ENCODE measurements at places on chromosomes 4 and X.
A peak's percentile ranks its signal among the peaks of the same experiment; 100 is the strongest.

DNA sequence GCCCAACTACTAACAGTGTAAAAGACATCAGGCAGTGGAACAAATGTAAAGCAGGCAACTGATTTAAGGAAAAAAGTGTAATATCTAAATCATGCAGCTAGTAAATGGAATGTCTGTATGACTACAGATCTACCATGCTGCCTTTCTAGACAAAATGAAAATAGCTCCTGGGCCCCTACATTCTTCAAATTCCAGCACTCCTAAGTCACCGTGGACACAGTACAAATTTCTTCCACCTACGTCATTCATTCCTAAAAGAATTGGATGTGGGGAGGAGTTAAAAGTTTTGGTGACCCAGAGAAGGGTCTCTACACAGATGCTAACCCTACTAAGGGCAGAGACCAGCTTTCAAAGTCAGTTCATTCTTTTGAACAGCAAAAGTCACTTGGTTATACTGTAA, 137.2 kb upstream of the ARHGEF9 start:
- no peak for ATAC-seq

- peak; percentile 21 for ATAC-seq
Measured at GRCh38 chr4:102560571-102561341, 59.6 kb downstream of the NFKB1 start.

- no peak for ATAC-seq
Measured at GRCh38 chrX:105267167-105267566, 46.7 kb upstream of the TEX13A start.

- ATAC-seq = no peak
Measured at GRCh38 chr4:40858962-40859361, 109.2 kb downstream of the NSUN7 start.

DNA sequence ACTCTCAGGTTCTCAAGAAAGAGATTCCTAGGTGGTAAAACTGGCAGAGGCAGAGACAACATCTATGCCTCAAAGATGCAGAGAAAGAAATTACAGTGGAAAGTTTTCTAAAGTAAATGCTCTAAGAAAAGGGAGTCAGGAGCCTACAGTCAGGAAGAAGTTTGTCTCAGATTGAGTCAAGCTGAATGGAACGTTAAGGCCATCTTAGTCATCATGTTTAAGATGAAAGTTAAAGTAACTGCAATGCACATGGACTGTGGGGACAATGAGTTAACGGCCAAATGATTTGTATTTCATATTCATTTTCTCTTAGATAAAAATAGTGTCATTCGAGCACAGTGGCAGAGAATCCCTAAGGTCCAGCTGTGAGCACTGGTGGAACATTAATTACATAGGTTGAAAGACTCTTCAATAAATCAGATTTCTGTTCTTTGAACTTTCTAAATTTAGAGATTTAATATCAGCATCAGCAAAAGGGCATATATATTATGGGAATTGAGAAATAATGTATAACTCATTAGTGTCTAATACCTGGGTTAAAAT, 384.6 kb downstream of the DTHD1 start:
- ATAC-seq = no peak

GRCh38 chr4:67762086-67762485, 7.9 kb upstream of the GNRHR start:
- peak; percentile 77 for ATAC-seq

GRCh38 chrX:13404364-13404763, 84.5 kb upstream of the ATXN3L start:
- ATAC-seq = no peak

DNA sequence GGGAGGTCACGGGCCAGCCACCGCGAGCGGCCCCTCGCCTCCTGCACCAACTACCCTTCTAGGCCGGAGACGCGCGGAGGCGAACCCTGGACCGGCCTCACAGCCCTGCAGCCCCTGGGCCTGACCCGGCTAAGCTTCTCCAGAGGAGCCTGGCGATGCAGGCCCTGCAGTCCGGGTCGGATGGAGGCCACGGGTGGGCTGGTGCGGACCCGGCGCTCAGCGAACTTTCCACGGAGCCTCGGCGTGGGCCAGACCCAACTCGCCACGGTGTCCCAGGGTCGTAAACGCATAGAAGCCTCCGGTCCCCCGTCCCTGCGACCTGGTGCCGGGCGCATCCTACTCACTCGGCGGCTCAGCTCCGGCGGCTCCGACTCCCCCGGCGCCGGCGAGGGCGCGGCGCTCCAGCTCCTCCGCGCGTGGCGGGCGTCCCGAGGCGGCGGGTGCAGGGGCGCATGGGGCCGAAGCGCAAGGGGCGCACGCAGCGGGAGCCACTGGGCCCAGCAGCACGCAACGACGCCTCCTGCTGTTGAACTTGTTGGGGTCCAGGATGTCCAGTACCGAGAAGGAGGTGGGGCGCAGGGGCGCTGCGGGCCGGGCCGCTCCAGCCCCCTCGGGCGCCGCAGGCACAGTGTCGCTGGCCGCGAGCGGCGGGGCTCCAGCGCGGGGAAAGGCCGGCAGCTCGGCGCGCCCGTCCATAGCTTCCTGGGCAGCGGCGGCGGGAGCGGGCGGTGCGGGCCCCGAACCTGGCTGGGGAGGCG, 427 bp downstream of the NKX1-1 start:
- no peak for ATAC-seq

GRCh38 chrX:119186763-119187162, 49.3 kb upstream of the PGRMC1 start:
- ATAC-seq = no peak

DNA sequence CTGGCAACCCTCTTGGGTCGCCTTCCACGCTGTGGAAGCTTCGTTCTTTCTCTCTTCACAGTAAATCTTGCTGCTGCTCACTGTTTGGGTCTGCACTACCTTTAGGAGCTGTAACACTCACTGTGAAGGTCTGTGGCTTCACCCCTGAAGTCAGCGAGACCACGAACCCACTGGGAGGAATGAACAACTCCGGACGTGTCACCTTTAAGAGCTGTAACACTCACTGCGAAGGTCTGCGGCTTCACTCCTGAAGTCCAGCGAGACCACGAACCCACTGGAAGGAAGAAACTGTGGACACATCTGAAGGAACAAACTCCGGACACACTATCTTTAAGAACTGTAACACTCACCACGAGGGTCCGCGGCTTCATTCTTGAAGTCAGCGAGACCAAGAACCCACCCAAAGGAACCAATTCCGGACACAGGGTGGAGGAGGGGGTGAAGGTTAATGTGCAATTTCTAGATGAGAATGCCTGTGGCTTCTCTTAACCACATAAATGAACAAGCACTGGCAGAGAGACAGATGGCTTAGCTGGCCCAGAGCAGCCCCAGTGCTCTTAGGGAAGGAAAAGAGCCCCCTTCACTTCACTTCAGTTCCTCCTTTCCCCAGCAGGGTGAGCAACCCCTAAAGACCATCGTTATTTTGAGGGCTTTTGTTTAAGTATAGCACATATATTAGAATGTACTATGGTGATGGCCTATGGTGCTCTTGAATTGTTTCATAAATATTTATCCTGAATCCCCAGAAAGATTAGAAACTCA, 73.0 kb downstream of the LUZP4 start:
- ATAC-seq = no peak

DNA sequence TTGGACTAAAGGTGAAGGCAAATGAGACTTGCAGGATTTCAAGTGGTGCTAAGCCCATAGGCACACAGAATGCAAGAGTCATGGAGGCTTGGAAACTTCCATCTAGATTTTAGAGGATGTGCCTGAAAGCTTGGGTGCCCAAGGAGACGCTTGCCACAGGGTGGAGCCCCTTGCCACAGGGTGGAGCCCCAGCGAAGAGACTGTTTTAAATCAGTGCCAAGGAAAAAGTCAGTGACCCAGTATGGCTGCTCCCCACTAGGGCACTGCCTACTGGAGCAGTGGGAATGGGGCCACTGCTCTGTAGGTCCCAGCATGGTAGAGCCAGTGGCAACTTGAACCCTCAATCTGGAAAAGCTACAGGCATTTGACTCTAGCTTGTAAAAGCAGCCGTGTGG, 794.2 kb upstream of the LCORL start:
- ATAC-seq = no peak
